HL-60 (cell line): ENCODE measurements at places on chromosomes 6 and 20.
A peak's percentile ranks its signal among the peaks of the same experiment; 100 is the strongest.

GRCh38 chr20:17436664-17437063 lies 94.5 kb downstream of the BFSP1 start:
- no peak for DNase-seq

- no peak for DNase-seq
Measured at GRCh38 chr20:16555754-16556153, 17.5 kb downstream of the KIF16B start.

DNA sequence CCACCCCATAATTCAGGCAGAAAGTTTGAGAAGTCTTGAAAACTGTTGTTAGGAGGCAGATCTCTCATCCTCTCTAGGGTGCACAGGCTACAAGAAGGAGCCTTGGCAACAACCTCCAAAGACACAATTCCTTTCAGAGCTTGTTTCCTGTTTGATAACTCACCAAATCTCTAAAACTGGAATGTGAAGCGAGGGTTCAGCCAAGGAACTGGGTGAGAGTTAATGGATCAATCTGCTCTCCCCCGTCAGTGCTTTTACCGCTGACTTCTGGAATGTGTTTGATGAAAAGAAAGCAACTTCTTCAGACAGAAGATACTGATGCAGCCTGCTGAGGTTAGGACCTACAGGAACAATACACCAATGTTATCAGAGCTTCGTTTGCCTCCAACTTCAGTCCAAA lies 171.8 kb upstream of the BMP2 start:
- DNase-seq = no peak

DNA sequence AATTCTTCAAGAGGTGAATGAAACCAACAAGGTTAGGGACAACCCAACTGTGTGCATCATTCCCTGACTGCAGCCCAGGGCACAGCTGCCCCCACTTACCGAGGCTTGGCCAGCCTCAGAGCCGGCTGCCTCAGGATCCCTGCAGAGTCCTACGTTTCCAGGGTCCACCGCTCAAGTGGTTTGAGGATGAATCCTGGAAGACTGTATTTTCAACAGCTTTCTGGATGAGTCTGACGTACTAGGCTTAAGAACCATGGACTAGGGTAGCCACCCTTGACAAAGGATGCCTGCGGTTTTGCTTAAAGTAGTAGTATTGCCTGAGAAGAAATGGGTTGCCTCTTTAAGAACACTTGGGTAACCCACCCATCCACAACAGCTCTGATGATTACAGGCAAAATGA lies 101.4 kb downstream of the FOXC1 start:
- no peak for DNase-seq

DNA sequence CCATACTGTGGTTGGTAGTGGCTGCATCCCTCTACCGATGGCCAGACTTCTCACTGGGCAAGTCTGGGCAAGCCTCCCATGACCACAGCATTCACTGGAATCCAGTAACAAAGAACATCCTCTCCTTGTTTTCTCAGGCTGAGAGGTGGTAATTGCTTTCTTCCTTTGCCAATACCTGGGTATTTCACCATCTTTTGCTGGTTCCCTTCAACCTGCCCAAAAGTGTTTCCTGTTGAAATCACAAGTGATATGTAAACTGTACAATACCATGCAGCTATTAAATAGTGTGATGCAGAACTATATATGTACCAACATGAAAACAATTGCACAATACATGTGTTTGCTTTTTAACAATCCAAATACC lies at the start of gene PTCHD4:
TSS of gene PTCHD4 (minus strand) at position 55 of the 364 bp plus-strand sequence. CDS start 42,240 bp downstream, outside the sequence.
- no peak for DNase-seq

GRCh38 chr20:61810066-61810737 lies 255.5 kb downstream of the TAF4 start:
- no peak for DNase-seq

- no peak for DNase-seq
Measured at GRCh38 chr6:142659661-142660060, 285.3 kb downstream of the HIVEP2 start.

- DNase-seq = no peak
Measured at GRCh38 chr6:158373214-158373613, 60.9 kb downstream of the TULP4 start.

- no peak for DNase-seq
Measured at GRCh38 chr6:157529654-157530039, 148.7 kb downstream of the ZDHHC14 start.

- DNase-seq = no peak
Measured at GRCh38 chr6:69846770-69847491, 19.4 kb upstream of the COL19A1 start.

- no peak for DNase-seq
Measured at GRCh38 chr6:84615113-84615850, 149.1 kb downstream of the TBX18 start.

DNA sequence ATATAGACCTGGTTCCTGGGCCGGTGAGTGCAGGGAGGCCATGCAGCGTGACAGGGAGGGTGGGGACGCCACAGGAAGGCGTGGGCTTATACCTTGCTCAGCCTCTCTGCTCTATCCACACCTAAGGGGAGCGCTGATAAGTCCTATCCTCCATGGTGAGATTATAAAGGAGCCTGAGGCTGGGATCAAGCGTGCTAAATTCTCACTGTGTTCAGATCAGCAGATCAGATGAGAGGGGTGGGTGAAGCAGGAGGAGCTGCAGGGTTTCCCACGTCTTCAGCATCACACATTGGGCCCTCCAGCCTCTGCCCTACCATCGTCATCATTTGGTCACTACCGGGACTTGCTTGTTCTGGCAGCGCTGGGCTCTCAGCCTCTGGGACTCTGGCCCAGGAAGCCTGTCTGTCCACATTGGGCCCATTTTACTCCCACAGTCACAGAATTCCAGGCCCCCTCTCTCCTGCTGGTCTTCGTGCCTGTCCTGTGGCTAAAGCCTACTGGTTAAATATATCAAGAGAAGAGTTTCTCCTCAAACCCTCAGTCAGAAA lies 29.1 kb upstream of the PDE10A start:
- no peak for DNase-seq

- no peak for DNase-seq
Measured at GRCh38 chr6:37524025-37524969, 24.6 kb upstream of the CCDC167 start.

- no peak for DNase-seq
Measured at GRCh38 chr20:34569598-34569997, 11.1 kb downstream of the MAP1LC3A start.

DNA sequence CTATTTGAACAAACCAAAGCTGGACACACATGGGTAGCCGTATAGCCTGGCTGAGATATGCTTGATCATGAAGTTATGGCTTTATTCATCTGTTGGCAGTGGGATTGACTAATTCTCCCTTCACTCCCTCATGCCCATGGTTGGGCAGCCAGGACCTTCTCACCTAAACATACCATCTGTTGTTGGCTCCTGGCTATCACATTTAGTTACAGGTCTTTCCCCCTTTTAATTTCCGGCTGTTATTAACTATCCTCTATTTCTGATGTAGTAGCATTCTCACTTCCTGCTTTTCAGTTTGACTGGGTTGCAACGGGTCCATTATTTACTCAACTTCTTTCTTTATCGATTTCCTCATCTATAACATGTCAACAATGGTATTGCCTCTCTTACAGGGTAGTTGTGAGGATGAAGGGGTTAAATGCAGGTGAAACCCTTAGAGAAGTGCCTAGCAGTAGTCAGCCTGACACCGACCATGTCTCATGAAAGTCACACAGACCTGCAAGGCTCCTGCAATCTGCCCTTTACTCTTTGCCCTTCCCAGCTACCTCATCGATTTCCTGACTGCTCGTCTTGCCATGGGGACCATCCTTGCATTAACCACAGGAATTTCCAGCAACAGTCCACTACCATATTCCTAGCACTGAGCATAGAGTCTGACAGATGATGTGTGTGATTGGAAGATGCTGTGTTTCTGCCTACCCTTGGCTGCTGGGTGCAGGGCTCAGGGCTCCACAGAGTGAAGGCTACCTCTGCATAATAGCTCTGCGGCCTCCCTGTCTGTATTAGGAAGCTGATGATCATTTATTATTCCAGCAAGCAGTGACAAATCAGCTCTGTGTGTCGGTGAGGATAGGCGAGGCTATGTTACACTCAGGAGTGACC lies 42.2 kb downstream of the PPP1R14C start:
- no peak for DNase-seq

DNA sequence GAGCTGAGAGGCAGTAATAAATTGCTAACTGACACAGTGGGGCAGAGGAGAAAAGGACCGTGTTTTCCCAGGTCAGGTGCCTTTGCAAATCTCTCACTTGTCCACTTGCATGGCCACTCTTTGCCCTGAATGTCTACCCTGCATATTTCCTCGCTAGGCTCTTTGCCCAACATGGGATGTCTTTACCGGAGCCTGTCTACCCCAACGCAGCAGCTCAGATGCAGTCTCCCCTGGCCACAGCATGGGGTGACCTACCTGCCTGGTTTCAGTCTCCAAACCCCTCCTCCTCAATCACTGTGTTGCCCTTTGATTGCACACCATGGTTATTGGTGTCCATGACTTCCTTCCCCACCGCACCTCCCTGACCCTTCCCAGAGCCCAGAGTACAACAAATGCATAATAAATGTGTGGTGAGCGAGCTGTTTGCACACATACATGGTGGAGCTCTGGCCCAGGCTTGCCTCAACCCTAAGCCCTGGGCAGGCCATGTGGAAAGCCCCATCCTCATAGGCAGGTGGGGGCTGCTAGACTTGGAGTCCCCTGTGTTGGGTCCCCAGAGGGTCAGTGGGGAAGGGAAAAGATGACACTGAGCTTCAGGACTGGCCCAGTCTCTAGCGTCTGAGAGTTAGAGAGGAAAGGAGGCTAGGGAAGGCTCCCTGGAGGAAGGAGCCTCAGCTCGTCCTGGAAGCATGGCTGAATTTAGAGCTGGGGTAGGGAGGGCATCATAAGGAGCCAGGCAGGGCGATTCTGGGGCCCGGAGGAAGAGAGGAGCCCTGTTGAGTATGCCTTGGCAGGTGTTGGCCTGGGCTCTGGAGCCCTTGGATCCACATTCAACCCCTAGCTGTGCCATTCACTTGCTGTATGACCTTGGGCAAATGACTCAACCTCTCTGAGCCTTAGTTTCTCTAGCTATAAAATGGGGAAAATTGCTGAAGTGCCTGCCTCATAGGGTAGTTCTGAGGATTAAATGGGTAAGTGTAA lies 4.4 kb upstream of the BPIFB6 start:
- no peak for DNase-seq

- DNase-seq = no peak
Measured at GRCh38 chr6:154122195-154122925, 83.3 kb downstream of the OPRM1 start.

- DNase-seq = no peak
Measured at GRCh38 chr20:41154436-41155176, 17.3 kb downstream of the PLCG1 start.

DNA sequence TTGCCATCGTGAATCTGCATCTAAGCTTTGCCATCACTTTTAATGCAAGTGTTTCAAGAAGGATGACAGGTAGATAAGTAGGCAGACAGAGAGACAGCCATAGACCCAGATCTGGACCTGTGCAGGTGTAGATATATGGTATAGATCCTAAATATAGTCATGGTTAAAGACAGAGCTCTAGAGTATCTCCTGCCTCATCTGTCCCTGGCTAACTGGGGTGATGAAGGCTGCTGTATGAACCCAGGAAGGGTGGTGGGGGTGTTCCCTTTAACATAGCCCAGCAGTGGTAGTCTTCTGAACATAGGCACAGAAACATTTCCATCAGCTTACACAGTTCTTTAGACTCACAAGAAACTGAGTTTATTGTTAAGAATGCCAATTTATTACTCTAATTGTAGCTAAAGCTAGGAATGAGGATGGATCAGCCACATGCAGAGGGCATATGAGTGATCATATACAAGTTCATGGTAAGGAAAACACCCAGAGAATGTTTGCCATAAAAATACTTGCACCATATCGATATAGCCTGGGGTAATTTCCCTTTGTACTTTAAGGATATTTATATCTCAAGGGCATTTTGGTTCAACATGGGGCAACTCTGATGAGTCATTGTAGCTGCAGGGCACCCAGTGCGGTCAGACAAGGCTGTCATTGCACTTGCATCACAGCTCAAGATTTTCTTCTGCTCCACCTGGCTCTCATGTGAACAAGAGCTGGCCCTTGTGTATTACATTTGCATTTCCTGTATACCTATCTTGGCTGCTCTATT lies 587.2 kb downstream of the EPM2A start:
- DNase-seq = peak; percentile 62
